ENCODE measurements at places on chromosomes 2 and 18.

GRCh38 chr2:15693926-15694588 lies 102.4 kb downstream of the DDX1 start:
- DNase-seq: no peak

GRCh38 chr2:98118161-98118560 lies 31.2 kb downstream of the VWA3B start:
- DNase-seq: no peak

- DNase-seq: no peak
These were observed at the start of gene CDH2 for GRCh38 chr18:28176948-28177827. Gene CDH2, minus strand, starts transcription at chr18:28177130. Its CDS starts 108 bp downstream, at chr18:28177022.

GRCh38 chr18:59650266-59650820 lies 46.9 kb downstream of the CCBE1 start:
- no peak for DNase-seq

- DNase-seq: no peak
These were observed 51.4 kb downstream of the TTC32 start for GRCh38 chr2:19850056-19851050.

DNA sequence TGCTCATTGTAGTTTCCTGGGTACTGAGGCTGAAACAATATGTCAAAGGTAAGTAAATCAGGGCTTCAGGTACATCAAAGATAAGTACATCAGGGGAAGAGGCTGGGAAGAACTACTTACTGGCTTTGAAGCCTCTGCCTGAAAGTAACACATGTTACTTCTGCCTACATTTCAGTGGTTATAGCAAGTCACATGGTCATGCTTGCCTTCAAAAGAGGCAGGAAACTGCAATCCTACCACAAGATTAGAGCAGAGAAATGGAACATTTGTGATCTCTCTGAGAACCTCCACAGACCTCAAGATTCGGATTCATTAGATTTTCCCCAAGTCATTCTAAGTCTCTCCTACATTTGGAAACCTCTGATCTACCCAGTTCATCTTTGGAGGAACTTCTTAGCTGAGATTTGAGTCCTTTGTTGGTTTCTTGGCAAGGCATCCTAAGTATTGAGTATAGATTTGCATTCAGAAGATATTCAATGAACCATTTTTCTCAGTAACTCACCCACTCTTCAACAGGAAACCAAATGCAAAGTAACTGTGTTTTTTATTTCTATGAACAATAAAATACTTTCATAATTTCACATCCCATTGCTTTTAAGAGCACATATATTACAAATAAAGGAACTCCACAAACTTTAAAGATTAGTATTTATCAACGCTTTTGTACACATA lies 48.5 kb upstream of the CCDC195 start:
- DNase-seq: no peak

GRCh38 chr2:39664888-39665591 lies 677 bp upstream of the TMEM178A start:
- DNase-seq: no peak

DNA sequence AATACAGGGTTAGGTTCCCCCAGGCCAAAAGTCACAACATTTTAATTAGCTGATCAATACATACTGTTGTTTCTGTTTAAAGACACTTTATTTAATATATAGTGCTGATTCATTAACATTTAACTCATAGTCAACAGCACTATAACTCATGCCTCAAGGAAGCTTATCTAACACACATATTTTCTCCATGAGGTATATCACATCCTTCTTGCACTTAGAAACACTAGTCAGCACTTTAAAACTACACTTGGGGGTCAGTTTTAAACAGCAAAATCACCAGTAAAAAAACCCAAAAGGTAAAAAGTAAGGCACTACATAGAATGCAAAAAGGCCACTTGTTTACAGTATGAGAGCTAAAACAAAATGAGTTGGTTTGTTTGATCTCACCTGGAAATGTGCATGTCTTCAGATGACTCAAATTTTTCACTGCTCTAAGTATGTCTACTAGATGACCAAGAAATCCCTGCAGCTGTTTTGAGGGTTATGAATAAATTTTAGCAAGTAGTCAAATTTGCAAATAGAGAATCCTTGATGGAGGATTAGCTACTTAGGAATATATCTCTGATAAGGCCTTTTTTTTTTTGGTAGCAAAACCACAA lies 54.1 kb upstream of the EPB41L5 start:
- DNase-seq: no peak

DNA sequence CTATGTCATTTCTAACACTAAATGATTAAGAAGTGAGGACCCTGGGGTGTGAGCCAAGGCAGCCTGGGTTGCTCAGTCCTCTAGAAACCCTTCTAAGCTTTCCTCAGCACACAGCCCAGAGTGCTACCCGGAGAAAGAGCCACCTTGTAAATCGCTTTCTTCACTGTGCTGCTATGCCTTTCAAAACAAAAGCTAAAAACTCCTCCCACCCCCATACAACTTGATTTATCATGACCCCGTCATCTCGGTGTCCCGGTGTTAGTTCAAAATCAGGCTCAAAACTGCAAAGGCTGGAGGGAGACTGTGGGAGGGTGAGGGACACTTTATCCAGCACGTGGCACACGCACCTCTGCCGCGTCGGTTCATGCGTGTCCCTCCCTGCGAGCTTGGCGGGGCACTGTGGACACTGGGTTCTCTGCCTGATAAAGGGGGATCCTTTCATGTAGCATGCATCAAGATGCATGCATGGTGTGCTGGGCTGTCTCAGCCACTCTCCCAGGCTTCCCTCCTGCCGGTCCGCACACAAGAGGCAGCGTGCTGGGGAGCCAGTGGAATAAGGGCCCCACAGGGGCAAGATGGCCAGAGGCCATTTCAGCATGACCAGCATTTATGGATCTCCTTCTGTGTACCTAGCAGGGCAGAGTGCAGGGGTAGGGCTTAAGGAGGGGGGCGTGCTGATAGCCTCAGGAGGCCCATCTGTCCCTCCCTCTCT lies 170.4 kb downstream of the SMAD7 start:
- DNase-seq: peak; percentile 46

GRCh38 chr2:133591164-133591563 lies 22.9 kb upstream of the NCKAP5 start:
- DNase-seq: no peak

DNA sequence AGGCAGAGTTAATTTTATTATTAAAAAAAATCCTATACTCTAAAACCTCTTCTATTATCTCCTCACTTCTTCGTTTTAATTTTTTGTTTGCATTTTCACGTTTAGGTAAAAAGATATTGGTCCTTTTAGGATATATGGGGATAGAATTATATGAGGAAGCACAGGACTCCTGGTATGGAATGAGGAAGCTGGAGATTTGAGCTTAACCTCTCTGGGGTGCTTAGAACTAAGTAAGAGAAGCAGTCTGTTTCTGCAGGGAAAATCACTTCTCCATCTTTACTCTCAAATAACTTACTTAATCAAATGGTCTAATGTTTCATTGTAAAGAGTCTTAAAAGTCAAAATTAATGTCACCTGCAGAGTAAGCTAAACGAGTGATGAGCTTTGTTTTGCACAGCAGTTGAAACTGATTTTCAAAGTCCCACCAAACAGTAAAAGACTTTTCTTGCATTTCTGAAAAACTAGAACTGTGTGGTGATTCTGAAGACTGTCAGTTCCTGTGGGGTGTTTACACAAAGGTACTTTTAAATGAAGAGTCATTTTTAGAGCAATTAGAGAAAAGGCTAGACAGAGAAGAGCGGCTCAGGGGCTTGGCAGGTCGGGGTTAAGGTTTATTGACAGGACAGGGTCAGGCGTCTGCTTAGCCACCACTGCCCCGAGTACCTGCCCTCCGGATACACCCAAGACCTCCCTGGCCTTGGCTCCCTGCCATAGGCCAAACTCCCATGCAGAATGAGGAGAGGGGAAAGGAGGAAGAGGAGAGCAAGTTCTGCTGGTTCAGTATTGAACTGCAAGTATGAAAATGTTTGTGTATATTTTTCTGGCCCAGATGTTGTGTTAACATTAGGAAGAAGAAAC lies 21.6 kb downstream of the METAP1D start:
- DNase-seq: no peak

DNA sequence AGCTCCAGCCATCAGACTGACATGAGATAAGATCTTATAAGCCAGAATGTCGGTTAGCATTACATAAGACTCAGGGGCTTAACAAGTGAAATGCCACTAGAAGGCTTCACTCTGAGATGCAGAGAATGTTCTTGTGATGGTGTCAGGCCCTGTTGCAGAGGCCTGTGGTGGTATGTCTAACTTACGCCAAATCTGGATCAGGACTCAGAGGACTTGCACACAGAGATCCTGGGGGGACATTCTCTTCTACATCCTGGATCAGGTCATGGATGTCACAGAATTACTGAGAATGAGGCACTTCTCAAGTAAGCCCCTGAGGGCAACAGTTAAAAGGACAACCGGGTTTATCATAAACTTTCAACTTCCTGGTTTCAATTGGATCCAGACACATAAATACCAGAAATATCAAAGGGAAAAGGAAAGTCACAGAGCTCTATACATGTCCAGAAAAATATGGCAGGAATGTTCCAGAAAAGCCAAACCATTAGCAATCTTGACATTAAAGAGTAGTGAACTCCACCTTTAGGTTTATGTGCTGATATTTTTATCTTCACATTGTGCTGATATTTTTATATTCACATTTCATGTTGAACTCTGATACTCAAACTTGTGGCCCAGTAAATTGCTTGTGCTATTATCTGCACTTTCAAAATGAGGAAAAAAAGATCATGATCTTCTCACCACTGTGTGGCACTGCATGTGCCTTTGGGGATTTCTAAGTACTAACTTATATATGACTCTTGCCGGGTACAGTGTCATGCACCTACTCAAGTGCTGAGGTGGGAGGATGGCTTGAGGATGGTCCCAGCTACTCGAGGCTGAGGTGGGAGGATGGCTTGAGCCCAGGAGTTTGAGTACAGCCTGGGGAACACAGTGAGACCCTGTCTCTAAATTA lies 137.5 kb upstream of the RNF152 start:
- DNase-seq: no peak

GRCh38 chr18:57792631-57793301 lies 10.3 kb downstream of the ATP8B1 start:
- no peak for DNase-seq

GRCh38 chr2:161039071-161039470 lies 121.2 kb upstream of the TANK start:
- no peak for DNase-seq

GRCh38 chr2:111053825-111054515 lies 66.7 kb upstream of the BCL2L11 start:
- no peak for DNase-seq

GRCh38 chr2:46487667-46488335 lies 8.4 kb downstream of the TMEM247 start:
- DNase-seq: no peak

DNA sequence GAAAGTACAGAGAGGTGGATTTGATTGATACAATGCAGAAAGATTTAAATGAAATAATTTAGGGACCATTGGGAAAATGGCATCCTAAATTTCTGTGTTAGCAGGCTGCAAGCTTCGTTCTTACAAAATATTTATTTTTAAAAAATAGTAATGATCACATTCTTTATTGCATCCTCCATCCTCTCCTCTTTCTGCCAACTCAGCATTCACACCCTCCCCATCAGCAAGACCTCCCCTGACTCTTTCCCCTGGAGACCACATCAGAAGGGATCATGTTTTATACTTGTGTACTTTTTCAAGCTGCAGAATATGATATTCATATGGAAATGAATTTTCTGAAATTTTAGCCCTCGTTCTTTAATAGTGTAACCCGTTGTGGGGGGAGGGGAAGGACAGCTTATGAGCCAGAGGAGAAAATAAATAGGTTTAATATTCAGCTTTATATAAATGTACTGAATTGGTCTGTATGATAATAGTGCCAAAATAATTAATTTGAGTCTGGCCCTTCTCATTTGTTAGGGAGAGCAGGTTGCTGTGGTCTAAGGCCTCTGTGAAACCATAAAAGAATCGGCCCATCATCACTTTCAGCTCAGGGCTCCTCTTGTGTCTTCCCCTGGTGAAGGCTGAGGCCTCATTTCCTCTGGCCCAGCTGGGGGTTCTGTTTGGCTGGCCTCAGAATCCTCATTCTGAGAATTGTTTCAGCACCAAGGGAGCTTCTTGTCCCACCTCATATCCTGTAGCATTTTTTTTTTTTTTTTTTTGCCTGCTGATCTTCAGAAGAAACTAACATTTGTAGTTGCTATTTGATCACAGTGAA lies 330.8 kb downstream of the TXNL1 start:
- no peak for DNase-seq

All from erythroblast (primary cell).